NCI-H1436 treated with DMSO at 0.1 percent for 48 hours (cell line): ENCODE measurements at places on chromosomes 3 and 15.
A peak's percentile ranks its signal among the peaks of the same experiment; 100 is the strongest.

GRCh38 chr3:12194209-12194608 lies 35.5 kb upstream of the TIMP4 start:
- DNase-seq: peak; percentile 16

GRCh38 chr15:48147358-48147757 lies 26.6 kb downstream of the SLC24A5 start:
- DNase-seq: no peak

DNA sequence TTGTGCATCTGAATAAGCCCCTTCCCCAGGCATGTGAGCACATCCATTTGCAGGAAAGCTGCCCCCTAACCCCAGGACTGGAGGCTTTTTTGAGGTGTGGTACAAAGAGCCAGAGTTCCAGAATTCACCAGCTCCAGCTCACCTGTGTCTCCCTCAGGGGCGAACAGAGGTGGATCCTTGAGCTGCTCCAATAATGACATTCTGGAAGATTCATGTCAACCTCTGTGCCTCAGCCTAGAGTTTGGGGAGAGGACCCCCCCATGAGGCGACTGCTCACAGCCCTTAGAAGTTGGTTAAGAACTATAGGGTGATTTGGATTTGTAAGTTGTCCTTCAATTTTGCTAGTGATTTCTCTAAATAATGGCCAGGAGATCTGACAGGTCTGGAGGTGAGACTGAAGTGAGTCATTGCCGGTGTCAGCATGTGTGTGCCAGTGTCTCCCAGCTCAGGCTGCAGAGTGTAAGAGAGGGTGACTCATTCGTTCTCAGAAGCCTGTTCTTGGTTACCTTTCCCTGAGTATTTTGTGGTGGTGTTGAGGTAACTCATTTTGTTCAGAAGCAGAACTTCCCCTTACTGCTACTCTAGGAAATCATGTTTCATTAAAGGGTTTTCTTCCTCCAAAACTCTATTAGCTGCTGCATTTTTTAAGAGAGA lies 136.9 kb upstream of the TOPAZ1 start:
- no peak for DNase-seq

DNA sequence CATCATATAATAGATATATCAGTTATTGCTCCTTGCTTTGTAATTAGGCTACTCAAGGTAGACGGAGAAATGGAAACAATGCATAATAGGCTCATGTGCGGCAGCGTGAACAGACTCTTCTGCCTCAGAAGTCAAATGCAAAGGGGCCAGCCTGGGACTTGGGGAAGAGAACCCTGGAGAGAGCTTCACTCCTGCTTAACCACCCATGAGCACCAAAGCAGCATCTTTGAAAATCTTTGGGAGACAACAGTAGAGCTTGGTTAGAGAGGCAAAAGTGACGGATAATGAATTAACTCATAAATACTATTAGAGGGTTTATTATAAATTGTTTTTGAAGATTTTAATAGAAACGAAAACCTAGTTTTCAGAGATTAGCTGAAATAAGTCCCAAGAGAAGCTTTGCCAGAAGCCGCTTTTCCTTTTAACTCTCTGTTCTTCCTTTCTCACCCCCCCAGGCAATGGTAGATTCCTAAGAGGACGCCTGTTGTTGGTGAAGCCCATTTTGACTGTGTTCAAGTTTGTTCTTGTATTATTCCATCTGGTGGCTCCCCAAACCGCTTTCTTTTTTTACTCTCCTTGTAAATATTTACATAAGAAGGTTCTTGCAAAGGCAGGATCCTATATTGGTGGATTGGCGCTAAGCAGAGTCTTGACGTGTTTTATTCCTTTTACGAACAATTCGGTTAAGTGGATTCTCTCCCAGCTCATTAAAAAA lies 196.0 kb upstream of the TPRG1 start:
- peak; percentile 95 for DNase-seq

DNA sequence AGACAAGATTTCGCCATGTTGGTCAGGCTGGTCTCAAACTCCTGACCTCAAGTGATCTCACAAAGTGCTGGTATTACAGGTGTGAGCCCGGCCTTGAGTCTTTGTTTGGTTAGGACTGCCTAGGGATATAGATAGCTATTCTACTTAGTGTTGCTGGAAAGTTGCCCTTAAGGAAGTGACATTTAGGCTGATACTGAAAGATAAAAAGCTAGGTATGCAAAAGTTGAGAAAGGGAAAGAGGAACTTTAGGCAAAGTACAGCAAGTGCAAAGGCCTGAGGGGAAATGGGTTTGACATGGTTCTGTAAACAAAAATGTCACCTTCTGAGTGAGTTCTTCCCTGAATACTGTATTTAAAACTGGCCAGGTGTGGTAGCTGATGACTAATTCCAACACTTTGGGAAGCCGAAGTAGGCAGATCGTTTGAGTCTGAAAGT lies 111.5 kb downstream of the ZNF609 start:
- no peak for DNase-seq

DNA sequence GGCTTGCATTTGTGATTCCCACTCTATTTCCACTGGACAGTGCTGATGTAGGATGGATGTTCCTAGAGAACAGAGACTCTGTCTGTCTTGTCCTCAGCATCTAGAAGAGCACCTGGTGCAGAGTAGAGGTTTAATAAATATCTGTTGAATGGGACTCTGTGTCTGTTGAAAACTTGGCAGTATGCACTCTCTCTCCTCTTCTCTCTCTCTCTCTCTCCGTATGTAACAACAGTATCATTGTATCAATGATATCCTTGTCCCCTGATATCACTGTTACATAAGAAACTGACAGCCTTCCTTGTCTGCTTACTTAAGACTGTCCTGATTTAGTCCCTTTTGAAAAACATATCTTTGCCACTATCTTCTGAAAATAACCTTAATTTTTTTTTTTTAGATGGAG lies 24.3 kb upstream of the MGLL start:
- no peak for DNase-seq

DNA sequence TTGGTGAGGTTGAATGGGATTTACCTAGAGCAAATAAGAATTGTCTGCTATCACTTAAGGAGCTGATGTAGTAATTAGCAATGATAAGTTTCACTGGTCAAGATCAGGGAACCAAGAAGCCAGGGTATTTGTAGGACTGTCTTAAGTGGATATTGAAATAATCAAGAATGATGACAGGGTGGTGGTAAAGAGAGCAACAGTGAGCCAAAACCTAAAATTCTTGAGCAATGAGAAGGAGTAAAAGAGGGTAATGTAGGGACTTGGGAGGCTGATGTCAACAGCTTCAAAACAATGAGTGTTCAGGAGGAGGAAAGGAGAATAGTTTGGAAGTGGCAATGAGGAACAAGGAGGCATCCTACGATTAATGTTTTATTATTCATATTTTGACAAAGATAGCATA lies 31.5 kb upstream of the SLC2A2 start:
- DNase-seq: no peak

GRCh38 chr3:177262396-177262795 lies 65.1 kb upstream of the TBL1XR1 start:
- no peak for DNase-seq

GRCh38 chr3:53142986-53143385 lies 12.8 kb upstream of the RFT1 start:
- DNase-seq: no peak

GRCh38 chr3:184399410-184399809 lies 19.6 kb downstream of the CHRD start:
- DNase-seq: no peak

- no peak for DNase-seq
Observed at GRCh38 chr3:50577348-50577747, 8.0 kb downstream of the HEMK1 start.

DNA sequence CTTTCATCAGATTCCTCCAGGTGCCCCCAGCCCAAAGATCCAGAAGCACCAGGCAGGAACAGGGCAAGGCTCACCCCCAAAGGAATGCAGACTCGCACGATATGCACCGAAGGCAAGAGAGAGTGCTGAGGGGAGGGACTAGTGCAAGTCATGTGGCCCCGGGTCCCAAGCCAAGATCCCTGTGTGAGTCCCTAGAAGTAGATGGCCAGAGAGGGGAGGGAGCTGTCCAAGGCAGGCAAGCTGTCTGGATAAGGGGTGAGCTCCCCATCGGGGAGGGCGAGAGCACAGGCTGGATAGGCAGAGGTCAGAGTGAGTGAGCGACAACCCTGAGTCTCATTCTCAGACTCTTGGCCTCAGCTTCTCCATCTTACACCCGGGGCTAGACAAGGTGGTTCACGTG lies 171.5 kb upstream of the LINGO1 start:
- DNase-seq: no peak

GRCh38 chr15:93250950-93251349 lies 161.9 kb upstream of the RGMA start:
- no peak for DNase-seq

DNA sequence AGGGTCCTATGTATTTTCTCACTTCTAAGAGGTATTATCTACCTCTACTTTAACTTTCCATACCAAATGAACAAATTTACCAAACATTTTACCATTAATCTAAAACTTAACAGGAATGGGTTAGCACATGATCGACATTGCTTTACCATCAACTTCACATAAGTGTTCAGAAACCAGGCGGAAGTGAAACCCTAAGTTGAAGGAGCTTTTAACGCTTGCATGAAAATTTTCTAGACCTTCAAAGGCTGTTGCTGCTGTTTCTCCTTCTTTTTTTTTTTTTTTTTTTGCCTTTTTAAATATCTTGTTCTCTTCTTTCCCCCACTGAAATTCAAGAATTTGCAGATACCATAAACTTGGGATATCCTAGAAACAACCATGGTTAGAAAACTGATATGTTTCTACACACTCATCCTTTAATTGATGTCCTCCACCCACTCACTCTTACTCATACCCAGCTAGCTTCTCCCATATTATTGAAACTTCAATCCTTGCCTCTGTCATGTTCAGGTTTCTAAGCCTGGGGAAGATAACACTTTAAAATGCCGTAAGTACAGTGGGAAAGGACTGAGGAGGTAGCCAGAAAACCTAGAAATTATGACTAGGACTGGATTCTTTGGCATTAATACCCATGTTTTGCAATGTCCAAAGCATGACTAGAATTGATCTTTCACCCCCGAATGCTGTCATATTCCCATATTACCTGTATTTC lies 24.7 kb downstream of the MYO5A start:
- no peak for DNase-seq

- no peak for DNase-seq
Observed at GRCh38 chr3:182092662-182093262, 381.0 kb downstream of the SOX2 start.

GRCh38 chr15:89332446-89332845 lies 2.2 kb downstream of the POLG start:
- no peak for DNase-seq

GRCh38 chr15:60589253-60589652 lies 110.3 kb upstream of the ICE2 start:
- no peak for DNase-seq

GRCh38 chr3:61218504-61218903 lies 32.7 kb downstream of the FHIT start:
- no peak for DNase-seq

- DNase-seq: no peak
Observed at GRCh38 chr15:71592203-71592602, 218.2 kb upstream of the NR2E3 start.

- DNase-seq: no peak
Observed at GRCh38 chr3:191356631-191357439, 26.5 kb upstream of the UTS2B start.

DNA sequence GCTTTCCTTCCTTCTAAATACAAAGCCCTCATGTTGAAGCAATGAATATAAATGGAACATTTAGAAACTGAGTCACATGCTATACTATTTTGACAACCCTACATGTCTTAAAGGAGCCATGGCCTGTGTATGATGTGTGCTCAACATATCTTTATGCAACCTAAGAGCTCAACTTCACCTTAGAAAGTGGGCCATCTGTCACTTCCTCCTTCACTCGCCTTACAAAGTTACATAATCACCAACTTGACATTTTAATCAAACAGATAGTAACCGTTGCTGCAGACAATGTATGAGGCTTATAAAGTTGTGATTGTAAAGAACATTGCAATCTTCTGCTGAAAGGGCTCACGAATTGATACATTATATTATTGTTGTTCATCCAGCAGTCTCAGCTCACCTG lies 163.6 kb downstream of the SERPINI1 start:
- DNase-seq: no peak

DNA sequence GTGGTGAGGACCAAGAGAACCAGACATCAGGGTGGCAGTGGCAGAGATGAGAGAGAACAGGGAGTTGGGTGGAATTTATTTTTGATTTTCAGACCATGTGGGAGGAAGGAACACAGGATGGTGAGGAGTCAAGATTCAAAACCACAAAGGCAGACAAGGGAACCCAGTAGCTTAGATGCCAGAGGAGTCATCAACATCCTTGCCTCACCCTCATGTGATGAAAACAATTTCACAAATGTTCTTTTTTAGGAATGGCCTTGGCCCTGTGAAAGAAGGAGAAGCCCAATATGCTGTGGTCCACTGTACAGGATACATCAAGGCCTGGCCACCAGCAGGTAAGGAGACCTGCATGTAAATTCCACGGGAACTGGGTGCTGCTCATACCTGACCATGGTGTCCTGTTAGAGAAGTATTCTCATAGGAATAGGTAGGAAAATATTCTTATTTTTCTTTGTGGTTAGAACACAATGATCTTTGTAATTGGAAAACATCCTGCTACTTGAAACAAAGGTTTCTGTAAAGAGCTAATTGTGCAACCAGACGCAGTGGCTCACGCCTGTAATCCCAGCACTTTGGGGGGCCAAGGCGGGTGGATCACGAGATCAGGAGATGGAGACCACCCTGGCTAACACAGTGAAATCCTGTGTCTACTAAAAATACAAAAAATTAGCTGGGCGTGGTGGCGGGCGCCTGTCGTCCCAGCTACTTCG lies 110.0 kb downstream of the ARNT2 start:
- DNase-seq: no peak

- DNase-seq: no peak
Observed at GRCh38 chr15:83287541-83288027, 3.1 kb upstream of the BNC1 start.

DNA sequence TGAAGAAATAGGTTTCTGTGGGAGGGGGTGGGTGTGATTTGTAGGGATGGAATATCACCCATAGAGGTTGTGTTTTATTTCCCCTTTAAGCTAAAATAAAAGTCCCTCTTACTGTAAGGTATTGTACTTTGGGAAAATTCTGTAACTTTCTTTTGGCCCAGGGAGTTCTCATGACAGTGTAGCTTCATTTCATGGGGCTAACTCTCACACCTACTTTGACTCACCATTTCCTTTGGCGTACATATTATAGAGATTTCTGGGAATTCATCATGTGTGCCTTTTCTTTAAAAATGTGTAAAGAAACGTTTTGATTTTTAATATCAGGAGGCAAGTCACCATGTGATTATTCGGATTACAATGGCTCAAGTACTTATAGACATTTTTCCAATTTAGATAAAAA lies 477.7 kb upstream of the CFAP20DC start:
- DNase-seq: no peak

GRCh38 chr3:100590114-100590839 lies 19.1 kb upstream of the ADGRG7 start:
- peak; percentile 17 for DNase-seq

DNA sequence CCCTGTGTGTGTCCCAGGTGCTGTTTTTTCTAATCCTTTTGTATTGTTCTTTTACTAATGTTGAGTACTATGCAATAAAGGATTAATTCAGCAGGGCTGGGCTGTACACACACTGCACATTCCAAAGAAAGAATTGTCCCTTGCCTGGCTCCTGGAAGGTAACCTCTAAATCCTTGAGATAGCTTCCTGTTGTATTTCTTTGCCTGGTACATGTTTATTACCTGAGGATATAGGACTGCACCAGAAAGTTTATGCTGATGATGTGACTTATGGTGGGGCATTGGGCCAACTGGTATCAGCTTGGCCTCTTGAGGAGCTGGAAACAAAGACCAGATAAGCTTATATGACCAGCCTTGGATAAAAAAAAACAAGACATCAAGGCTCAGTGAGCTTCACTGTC lies 26.6 kb upstream of the FAN1 start:
- DNase-seq: no peak

GRCh38 chr3:98003306-98003969 lies 31.2 kb upstream of the RIOX2 start:
- no peak for DNase-seq

- no peak for DNase-seq
Observed at GRCh38 chr3:175941352-175941751, 1082.2 kb downstream of the NAALADL2 start.
